ENCODE measurements at places on chromosomes 7 and 10.

DNA sequence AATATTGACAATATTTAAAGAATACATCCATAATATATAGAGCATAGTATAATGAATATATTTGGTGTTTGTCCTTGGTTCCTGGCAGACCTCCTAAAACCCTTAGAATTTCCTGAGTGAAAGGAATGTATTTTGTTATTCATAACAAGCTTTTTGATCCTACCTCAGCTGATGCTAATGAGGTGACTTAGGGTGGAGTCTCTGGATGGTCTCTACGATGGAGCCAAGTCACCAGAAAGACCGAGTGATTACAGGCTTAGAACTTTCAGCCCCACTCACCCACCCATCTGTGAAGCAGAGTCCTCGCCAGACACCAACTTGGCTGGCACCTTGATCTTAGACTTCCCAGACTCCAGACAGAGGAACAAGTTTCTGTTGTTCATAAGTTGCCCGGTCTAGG lies 35.9 kb downstream of the UPF2 start:
- no peak for DNase-seq

GRCh38 chr10:82409671-82410070 lies 534.7 kb downstream of the NRG3 start:
- DNase-seq, result no peak

DNA sequence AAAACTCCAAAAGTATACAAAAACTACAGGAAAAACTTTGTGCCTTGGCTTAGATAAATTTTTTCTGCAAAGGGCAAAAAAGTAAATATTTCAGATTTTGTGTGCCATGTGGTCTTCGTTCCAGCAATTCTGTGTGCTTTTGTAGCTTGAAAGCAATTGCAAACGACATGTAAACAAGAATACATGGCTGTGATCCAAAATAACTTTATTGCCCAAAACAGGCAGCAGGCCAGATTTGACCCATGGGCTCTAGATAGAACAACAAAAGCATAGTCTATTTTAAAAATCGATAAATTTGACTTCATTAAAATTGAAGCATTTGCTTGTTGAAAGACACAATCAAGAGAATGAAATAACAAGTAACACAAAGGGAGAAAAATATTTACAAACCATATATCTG lies 336.6 kb downstream of the HPSE2 start:
- DNase-seq, result no peak

DNA sequence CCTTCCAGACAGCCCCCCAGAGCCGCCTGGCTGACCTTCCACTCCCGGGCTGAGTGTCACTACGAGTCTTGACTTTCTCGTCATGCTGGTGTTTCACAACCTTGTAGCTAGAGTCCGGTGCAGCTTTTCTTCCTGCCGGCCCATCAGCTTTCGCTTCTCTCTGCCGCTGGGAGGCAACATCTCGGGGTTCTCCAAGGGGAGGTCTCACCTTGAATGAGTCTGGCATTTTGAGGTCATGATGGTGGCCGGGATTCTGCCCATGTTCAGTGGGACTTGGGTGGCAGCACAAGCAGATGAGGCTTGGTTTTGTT lies 285.2 kb downstream of the CAMK1D start:
- DNase-seq, result no peak

DNA sequence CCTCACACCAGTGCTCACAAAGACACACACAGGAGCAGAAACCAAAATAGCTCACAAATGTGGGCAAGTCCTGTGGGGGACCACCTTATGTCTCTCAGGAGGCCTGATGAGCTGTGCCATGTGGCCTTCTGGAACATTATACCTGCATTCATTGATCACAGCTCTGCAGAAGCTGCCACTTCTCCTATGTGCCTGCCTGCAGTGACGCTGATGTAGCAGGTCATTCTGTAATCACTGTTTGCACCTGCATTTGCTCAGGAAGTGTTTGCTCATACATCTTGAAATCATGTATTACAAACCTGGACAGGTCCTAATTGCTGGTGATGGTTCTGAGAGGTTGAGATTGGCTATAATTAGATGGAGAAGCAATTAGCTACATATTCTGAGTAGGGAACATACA lies 310.2 kb downstream of the AUTS2 start:
- no peak for DNase-seq

GRCh38 chr10:60382946-60383681 lies 6.6 kb downstream of the ANK3 start:
- no peak for DNase-seq

DNA sequence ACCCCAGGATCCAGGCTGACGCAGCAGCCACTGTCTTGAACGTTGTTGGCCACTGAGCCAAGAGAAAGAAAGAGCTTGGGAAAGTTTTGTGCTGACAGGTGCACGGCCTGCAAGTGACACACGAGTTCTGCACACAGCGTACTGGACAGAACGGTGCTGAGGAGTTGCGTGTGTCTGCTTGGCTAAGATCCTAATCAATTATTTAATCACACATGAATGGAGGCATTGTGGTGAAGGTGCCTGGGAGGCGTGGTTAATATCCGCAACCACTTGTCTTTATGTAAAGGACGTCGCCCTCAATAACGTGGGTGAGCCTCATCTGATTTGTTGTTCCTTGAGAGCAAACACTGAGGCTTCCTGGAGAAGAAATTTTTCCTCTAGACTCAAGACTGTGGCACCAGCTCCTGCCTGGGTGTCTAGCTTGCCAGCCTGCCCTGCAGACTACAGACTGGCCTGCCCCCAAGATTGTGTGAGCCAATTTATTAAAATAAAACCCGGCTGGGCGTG lies 16.6 kb upstream of the GNA12 start:
- no peak for DNase-seq

DNA sequence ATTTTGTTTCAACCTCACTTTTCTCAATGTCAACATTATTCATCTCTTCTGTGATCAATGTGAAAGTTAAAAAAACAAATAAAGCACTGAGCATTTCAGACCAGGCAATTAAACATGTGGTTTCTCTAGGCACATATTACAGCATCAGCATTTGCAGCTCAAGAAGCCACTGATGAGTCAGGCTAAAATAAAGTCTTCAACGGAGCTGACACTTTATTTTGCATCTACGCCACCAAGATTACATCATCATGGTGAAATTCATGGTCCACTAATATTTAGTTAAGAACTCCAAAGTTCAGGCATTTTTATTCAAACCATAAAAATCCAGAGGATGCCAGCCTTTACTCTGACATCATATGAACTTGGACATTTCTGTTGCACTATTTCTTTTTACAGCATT lies 33.0 kb downstream of the MAGI2 start:
- no peak for DNase-seq

- DNase-seq, result no peak
Observed at GRCh38 chr10:130218181-130218641, 82.0 kb downstream of the GLRX3 start.

GRCh38 chr10:66714741-66715140 lies 211.1 kb upstream of the LRRTM3 start:
- DNase-seq, result no peak

DNA sequence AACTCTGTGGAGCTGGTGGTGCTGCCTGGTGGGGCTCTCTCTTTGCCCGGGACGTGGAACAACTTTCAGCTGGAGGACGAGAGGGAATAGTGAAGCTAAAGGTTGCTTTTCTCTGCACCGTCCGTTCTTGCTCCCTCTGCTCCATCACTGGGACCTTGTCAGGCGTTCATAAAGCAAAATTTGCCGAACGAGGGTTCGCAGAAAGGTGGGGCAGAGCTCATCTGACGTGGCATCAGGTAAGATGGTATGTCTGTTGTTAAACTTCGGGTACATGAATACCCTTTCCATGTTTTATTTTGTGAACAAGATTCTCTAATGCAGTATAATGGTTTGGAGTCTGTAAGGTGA lies 416 bp downstream of the BBS9 start:
- DNase-seq, result no peak

- DNase-seq, result no peak
Observed at GRCh38 chr7:151006590-151007300, 15.9 kb downstream of the NOS3 start.

Measured in activated gamma-delta T cell (primary cell).